ENCODE measurements at places on chromosomes 13 and 19.

- no peak for DNase-seq
- H3K4me1 ChIP-seq: peaks cover 63% of the 10 kb centered on the region
- peak overlapping the region; percentile 68 for H3K4me3 ChIP-seq
- no peaks in the 10 kb centered on the region for H3K27me3 ChIP-seq
These were observed 65.1 kb upstream of the NPAS1 start for GRCh38 chr19:46954502-46954992.

DNA sequence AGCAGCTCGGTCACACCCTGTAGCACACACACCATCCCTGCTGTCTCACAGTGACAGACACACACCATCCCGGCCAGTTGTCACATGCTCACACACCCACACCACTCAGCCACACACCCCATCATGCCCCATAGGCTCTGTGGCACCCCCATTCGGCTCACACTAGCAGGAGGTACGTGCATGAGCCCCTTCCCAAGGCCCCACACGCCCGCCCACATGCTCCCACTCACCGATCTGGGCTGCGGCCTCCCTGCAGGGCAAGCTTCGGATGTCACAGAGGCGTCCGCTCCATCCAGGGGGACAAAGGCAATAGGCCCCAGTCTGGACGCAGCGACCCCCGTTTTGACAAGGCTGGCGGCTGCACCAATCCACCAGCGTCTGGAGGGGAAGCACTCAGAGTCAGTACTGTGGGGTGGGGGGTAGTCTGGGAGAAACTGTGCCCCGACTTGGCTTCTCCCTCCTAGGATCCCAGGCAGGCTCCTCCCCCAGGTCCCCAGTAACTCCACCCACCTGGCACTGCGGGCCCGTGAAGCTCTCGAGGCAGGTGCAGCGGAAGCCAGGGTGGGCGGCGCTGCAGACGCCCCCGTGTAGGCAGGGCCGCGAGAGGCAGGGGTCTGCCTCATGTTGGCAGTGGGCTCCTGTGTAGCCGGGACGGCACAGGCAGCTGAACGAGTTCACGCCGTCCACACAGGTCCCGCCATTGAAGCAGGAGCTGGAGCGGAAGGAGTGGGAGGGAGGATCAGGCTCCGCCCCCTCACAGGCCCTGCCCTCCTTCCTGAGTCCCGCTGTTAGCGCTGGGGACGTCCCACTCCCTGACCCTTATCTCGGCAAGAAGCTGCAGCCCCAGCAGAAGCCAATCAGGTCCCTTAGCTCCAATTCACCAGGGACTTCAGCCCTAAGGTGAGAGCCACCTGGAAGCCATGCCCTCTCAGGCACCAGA, 20.1 kb downstream of the NOTCH3 start:
- H3K36me3 ChIP-seq: no peaks in the 10 kb centered on the region
- no peak for DNase-seq
- H3K27ac ChIP-seq: no peak overlapping the region

GRCh38 chr13:113029487-113030258, 60.7 kb downstream of the MCF2L start:
- no peak overlapping the region for H3K4me3 ChIP-seq
- no peak overlapping the region for H3K27ac ChIP-seq
- peak; percentile 39 for DNase-seq
- H3K27me3 ChIP-seq: no peaks in the 10 kb centered on the region

DNA sequence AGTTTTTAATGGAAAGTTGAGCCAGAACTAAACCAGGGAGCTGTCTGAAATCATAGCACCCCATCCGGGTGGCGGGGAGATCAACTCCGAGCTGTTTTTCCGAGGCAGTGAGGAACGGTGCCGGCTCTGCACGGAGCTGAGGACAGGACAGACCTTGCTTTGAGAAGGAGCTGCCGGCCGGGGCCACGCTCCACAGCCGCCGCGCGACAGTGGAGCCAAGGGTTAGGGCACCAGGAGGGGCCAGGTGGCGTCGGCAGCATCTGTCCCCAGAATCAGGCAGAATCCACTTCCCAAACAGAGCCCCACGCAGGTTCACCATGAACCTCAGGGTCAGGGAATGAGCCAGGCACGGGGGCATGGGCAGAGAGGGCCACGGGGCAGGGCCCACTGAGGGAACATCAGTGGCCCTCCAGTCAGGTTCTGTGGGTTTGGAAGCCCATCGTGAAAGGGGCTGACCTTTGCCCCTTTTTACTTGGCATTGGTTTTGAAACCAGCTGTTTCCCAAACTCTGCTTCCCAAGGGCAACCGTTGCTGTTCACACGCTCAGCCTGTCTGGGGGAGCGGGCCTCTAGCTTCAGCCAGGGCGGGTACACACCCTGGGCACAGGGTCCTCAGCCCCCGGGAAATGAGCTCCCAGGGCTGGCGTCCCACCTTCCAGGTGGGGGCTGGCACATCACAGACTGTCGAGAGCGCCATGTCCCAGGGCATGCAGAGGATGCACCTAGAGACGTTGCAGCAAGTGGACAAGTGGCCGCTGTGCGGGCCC, 18.1 kb downstream of the PEX11G start:
- H3K4me1 ChIP-seq: peaks cover 2% of the 10 kb centered on the region
- H3K27me3 ChIP-seq: no peaks in the 10 kb centered on the region
- H3K36me3 ChIP-seq: no peaks in the 10 kb centered on the region
- no peak for DNase-seq
- H3K4me3 ChIP-seq: no peak overlapping the region
- H3K27ac ChIP-seq: no peak overlapping the region

DNA sequence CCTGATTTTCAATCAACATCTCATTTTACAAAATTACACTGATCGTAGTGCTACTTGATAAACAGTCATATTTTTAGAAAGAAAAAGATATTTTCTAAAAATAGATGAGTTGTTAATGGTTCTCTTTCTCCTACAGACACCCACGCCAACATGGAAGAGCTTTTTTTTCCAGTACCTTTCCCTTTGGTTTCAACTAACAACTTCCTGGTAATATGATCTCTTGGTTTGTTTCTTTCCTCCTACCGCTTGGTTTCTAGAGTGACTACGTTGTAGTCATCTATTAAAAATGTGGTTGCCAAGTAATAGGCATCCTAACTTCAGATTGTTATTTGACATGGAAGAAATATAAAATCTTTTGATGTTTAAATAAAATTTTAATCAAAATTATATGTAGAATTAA, 189.0 kb downstream of the LACC1 start:
- no peaks in the 10 kb centered on the region for H3K36me3 ChIP-seq
- no peak for DNase-seq
- no peaks in the 10 kb centered on the region for H3K4me1 ChIP-seq
- H3K27ac ChIP-seq: no peak overlapping the region
- peaks cover 7% of the 10 kb centered on the region for H3K27me3 ChIP-seq

DNA sequence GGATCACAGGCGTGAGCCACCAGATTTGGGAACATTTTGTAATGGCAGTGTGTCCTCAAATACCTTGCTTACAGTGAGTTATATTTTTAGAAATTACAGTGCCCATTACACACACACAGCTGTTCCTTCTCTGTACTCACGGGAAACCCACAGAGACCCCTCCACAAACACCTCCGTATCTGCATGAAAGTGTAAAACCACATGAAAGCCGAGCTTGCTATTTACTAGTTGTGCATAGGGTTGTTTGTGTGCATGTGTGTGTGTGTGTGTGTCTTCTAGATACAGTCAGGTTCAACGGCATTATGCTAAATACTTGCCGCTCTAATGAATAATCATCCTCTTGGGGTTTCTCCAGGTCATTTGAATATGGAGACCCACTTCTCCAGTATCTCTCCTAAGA, 22.3 kb upstream of the LILRA2 start:
- H3K36me3 ChIP-seq: no peaks in the 10 kb centered on the region
- no peak overlapping the region for H3K4me3 ChIP-seq
- H3K27me3 ChIP-seq: peaks cover 11% of the 10 kb centered on the region

DNA sequence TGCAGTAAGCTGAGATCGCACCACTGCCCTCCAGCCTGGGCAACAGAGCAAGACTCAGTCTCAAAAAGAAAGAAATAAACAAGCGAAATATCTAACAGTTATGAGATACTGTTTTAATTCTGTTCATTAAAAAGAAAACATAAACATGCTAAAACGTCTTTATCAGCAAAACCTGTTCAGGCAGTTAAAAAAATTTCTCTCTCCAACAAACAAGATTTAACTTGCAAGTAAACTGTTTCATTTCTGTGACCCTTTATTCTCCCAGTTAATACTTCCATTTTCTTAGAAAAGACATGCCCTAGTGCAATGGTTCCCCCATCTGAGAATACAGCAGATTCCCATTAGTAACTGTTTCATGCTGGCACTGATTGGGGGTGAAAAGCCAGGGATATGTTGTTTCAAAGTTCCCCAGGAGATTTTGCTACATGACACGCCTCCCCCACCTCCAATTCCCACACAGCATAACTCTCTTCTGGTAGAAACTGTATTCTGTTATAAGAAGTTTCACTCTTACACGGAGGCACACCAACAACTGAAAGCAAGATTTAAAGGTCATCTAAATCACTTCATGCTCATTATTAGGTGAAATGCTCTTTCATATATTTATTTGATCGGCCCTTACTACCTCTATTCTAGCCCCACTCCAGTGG, 24.4 kb downstream of the ELF1 start:
- no peaks in the 10 kb centered on the region for H3K27me3 ChIP-seq
- peak overlapping the region; percentile 90 for H3K27ac ChIP-seq
- H3K4me3 ChIP-seq: peak overlapping the region; percentile 60
- H3K4me1 ChIP-seq: peaks cover 38% of the 10 kb centered on the region
- peaks cover 29% of the 10 kb centered on the region for H3K36me3 ChIP-seq
- DNase-seq: no peak

- H3K27me3 ChIP-seq: peaks cover 7% of the 10 kb centered on the region
- no peak overlapping the region for H3K4me3 ChIP-seq
- H3K36me3 ChIP-seq: no peaks in the 10 kb centered on the region
- no peak for DNase-seq
- H3K4me1 ChIP-seq: peaks cover under 1% of the 10 kb centered on the region
These were observed 620.2 kb downstream of the EFNB2 start for GRCh38 chr13:105915146-105915850.

- H3K36me3 ChIP-seq: peaks cover 18% of the 10 kb centered on the region
- peak; percentile 34 for DNase-seq
- peak overlapping the region; percentile 97 for H3K27ac ChIP-seq
- H3K4me3 ChIP-seq: peak overlapping the region; percentile 92
- H3K27me3 ChIP-seq: no peaks in the 10 kb centered on the region
These were observed 29.8 kb upstream of the ASF1B start for GRCh38 chr19:14165990-14166830.

- no peak overlapping the region for H3K27ac ChIP-seq
- no peaks in the 10 kb centered on the region for H3K27me3 ChIP-seq
These were observed 167.1 kb downstream of the FGF9 start for GRCh38 chr13:21837841-21838551.

DNA sequence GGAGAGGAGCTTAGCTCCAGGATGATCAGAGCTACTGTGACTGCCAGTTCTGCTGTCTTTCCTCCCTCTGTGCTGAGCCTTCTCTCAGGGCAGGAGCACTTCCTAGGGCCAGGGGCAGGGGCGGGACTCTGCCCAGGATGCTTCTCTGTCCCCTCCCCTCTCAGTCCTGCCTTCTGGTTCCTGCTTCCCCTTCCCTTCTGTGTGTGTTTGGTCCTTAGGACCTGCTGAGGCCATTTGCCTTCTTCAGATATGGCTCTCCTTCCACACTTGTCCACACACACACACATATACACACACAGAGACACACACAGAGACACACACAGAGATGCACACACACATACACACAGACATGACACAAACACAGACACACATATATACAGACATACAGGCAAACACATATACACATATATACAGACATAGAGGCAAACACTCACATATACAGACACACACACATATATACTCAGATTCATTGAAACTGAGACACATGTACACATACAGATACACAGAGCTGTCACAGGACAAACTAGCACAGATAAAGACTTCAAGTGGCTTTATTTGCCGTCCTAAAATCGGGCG, 22.0 kb upstream of the CD177 start:
- no peaks in the 10 kb centered on the region for H3K4me1 ChIP-seq
- H3K4me3 ChIP-seq: no peak overlapping the region
- H3K36me3 ChIP-seq: no peaks in the 10 kb centered on the region

- no peaks in the 10 kb centered on the region for H3K36me3 ChIP-seq
- no peak overlapping the region for H3K27ac ChIP-seq
- peaks cover 8% of the 10 kb centered on the region for H3K27me3 ChIP-seq
These were observed 10.3 kb downstream of the CELF5 start for GRCh38 chr19:3234800-3235199.

DNA sequence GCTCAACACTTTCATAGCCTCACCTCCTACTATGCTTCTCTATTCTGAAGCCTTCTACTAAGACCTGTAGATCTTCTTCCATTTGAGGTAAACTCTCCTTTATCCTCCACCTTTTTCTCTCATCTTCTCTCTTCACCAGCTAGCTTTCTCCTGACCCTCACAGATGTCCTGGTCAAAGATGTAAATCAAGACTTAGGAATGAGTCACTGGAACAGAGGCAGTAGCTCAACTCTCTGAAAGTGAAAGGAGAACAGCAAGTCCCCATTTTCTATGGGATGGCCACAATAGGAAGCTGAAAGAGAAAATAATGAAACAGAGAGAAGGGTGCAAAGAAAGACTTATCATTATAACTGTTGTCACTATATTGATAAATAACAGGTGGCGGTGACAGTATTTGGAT, 86.1 kb upstream of the DOCK9 start:
- no peak for DNase-seq
- peaks cover 12% of the 10 kb centered on the region for H3K36me3 ChIP-seq
- H3K4me3 ChIP-seq: no peak overlapping the region
- H3K27me3 ChIP-seq: peaks cover 7% of the 10 kb centered on the region
- H3K27ac ChIP-seq: peak overlapping the region; percentile 20

GRCh38 chr19:6720369-6721137, at the start of gene C3:
TSS of gene C3 (minus strand) at chr19:6720650. CDS start at chr19:6720589, 61 bp downstream.
- H3K27me3 ChIP-seq: peaks cover 3% of the 10 kb centered on the region
- no peaks in the 10 kb centered on the region for H3K36me3 ChIP-seq
- peaks cover 17% of the 10 kb centered on the region for H3K4me1 ChIP-seq
- H3K27ac ChIP-seq: no peak within 1 kb of the TSS

DNA sequence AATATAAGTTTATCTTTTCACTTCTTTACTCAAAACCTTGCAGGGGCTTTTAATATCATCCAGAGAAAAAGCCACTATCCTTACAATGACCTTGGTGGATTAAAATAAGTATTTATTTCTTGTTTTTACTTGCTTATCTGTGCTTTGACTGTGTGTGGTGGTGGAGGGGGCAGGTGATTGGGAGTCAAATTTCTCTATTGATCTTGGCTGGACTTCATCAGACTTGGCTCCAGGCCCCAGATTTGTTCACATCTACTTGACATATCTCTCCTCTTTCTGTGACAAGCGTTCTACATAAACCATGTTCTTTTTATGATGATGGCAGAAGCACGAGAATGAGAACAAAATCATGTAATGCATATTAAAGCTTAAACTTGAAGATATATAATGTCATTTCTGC, 670.8 kb downstream of the PCDH17 start:
- DNase-seq: no peak
- H3K36me3 ChIP-seq: no peaks in the 10 kb centered on the region
- no peaks in the 10 kb centered on the region for H3K27me3 ChIP-seq
- no peak overlapping the region for H3K27ac ChIP-seq
- no peak overlapping the region for H3K4me3 ChIP-seq

DNA sequence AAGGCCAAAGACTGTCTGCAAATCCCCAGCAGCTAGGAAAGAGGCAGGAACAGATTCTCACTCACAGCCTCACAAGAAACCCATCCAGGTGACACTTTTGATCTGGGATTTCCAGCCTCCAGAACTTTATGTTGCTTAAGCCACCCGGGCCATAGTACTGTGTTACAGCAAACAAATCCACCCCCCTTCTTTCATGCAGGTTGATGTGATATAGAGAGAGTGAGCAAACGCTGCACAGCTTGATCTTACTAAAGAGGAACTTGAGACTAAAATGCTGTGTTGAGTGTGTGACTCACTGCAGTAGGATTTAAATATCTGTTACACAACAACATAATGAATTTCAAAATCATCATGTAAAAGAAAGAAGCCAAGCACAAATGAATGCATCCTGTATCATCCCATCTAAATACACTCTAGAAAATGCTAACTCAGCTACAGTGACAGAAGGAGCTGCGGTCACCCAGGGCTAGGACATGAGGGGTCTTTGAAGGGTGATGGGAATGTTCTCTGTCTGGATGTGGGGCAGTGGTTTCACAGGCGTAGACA, 32.2 kb downstream of the RCBTB2 start:
- no peak overlapping the region for H3K27ac ChIP-seq
- no peak overlapping the region for H3K4me3 ChIP-seq
- no peak for DNase-seq
- peaks cover 46% of the 10 kb centered on the region for H3K4me1 ChIP-seq

All from naive thymus-derived CD8-positive, alpha-beta T cell (primary cell).